ENCODE measurements at places on chromosomes 4 and X.

GRCh38 chr4:121030131-121030530, 42.2 kb downstream of the NDNF start:
- no peak for DNase-seq

GRCh38 chr4:185099940-185100339, 43.1 kb upstream of the SLC25A4 start:
- no peak for DNase-seq

DNA sequence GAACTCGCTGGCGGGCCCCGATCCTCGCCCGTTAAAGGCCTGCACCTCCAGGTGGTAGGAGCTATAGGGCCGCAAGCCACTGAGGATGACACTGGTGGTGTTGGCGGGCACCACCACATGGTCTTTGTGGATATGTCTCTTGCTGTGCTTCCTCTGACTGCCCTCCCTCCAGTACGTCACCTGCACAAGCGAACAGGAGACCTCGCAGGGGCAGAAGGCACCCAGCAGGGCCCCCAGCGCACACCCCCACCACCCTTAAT, 20.7 kb downstream of the L1CAM start:
- no peak for DNase-seq

GRCh38 chr4:40309250-40309774, 25.8 kb upstream of the CHRNA9 start:
- peak; percentile 75 for DNase-seq

GRCh38 chr4:56182356-56182755, 204.9 kb downstream of the AASDH start:
- DNase-seq, result no peak

DNA sequence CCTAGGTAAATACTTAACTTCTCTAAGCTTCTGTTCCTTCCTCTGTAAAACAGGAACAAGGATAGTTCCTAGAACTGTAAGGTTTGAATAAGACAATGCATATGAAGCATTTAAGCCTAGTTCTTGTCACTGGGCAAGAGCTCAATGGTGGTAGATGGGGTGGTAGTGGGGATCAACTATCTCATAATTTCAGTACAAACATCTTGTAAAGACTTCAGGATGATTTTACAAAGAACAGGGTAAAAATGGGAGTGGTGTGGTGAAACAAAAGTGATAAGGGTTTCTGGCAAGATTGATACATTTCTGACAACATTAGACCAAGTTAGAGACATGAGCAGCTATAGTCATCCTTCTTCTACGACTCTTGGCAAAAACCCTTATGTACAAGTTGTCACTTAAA, 137.8 kb downstream of the SCFD2 start:
- DNase-seq, result no peak

DNA sequence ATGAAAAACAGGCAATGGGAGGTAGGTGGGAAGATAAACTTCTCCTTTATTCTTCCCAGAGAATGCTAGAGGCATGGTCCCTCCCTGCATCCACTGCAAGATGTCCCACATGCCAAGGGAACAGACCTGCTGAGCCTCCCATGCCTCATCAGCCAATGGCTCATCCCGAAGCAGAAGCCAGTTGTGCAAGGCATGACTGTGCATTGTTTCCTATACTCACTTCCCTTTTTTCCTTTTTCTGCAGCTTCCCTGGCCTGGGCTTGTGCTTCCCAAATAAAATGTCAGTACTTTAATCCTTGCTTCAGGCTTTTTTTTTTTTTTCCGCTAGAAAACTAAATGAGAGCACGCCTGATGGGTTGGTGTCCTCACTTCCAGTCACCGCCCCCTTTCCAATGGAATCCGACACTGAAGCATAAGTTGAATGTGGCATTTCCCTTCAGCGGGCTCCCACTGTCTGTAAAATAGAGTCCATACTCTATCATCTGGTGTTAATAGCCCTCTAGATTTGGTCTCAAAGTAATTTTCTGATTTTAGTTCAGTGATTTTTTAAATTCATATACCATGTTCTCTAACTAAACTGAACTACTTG, 239.0 kb upstream of the JADE1 start:
- DNase-seq, result no peak

DNA sequence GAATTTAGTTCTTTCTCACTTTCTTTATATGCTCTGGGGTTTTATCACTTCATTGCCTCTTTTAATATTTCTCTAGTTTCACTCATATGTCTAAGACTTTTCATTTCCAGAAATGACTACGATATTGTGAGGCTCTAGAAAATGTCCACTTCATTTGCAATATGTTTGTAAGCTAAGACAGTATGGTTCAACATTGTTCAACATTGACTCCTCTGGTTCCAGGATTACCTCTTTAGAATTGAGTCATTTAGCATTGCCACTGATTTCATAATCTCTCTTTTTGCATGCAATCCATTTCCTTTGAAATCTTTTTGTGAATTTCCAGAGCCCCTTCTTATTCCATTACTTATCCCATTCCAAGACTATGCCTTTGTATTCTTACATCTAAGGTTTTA, 32.3 kb downstream of the BBS12 start:
- DNase-seq, result no peak

DNA sequence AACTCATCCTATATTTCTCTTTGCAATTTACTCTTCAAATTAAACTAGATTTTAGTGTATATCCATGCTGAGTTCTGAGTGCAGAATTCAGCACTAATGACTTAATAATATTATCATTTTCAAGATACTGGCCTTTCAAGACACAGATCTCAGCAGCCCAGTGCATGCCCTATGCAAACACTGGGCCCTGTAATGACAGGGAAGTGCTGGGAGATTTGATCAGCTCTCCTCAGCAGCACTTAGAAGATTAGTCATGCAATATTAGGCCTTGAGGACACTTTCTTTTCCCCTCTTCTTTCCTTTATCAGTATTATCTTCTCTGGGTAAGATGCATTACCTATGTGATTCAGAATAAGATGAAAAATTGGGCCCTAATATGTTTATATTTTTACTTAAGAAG, 207.1 kb downstream of the PPP3CA start:
- DNase-seq, result no peak

GRCh38 chr4:40307627-40308497, 27.3 kb upstream of the CHRNA9 start:
- no peak for DNase-seq

- no peak for DNase-seq
Observed at GRCh38 chr4:47143261-47143660, 111.9 kb downstream of the GABRB1 start.

DNA sequence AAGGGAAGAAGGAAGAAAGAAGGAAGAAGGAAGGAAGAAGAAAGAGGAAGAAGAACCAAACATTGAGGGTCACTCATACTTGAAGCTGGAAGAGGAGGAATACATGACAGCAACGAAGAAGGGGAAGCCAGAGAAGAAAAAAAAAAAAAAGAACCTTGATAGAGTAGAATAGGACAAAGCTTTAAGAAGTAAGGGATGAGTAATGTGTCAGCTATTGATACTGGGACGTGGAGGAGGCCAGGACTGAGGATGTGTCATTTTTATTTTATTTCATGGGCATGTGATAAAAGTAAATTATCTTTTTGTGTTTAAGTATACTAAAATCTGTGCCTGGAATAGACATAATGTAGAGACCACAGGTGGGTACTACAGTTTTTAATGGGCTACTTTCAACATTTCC, 6.4 kb downstream of the EDA2R start:
- DNase-seq, result no peak

- DNase-seq, result no peak
Observed at GRCh38 chr4:54954656-54955388, 170.6 kb downstream of the KDR start.

- DNase-seq, result peak; percentile 76
Observed at GRCh38 chrX:10047133-10047532, 80.0 kb downstream of the CLDN34 start.

GRCh38 chrX:71615056-71615455, 3.3 kb downstream of the CXCR3 start:
- DNase-seq, result no peak

DNA sequence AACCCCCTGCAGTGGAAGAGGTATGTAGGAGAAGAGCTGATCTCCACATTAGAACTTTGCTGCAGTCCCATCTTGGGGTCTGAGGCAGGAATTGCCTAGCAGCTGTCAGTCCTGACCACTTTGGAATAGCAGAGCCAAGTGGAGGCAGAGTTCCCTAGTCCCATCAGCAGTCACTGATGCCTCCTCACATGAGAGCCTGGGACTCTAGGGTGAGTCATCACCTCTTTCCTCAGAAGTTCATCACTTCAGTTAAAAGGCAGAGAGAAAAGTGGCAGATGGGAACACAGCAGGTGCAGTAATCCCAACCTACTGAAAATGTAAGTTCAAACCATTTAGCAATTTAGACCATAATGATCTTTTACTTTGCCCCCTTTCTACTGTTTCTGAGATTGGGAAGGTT, 73.9 kb upstream of the MED14 start:
- DNase-seq, result no peak

DNA sequence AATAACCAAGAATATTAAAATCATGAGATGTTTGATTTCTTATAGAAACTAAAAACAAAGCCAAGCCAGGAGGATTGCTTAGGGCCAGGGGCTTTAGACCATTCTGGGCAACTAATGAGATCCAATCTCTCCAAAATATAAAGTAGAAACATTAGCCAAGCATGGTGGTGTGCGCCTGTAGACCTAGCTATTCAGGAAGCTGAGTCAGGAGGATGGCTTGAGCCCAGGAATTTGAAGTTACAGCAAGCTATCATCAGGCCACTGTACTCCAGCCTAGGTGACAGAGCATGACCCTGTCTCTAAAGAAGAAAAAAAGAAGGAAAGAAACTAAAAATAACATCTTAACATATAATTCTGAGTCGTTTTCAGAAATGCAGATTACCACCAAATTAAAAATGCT, 96.7 kb downstream of the NAF1 start:
- no peak for DNase-seq

- no peak for DNase-seq
Observed at GRCh38 chr4:148239494-148239985, 202.7 kb downstream of the NR3C2 start.

DNA sequence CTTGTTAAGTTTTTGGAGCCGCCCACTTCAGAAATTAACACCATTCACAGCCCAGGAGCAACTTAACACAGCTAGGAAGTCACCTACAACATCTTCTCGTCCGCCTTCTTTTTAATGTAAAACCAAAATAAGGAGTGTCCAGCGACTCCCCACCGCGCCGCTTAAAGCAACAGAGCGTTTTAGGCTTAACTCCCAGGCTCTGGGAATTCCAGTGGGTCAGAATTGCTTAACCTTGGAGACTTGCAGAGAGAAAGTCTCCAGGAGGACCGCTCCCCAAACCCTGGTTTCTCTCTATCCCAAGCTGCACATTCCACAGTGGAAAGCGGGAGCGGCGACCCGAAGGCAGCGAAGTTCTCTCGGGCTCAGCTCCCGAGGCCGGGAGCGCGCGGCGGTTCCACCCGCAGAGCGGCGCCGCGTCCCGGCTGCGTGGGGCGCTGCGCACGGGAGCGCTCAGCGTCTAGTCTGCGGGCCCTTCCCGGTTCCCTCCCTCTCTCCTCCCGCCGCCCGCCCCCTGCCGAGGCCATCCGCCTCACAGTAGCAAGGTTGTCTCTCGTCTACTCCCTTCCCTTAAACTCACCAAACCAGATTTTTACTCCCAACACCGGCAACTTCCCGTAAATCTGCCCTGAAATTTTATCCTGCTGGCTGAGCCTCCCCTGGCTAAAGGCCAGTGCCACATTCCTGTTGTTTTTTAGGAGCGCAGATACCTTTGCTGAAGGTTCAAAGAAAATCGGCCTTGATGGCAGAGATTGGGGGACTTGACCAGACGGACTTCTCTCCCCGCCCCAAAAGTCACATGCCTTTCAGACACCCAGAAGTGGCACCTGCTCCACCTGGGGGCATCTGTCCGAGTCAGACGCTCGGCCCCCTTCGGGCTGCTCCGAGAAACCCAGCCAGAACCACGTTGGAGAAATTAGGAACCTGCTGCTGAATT, at the start of gene RBM47:
Gene RBM47, minus strand, starts transcription at position 464 of the 934 bp plus-strand sequence. CDS start 190,971 bp downstream, outside the sequence.
- DNase-seq, result no peak

DNA sequence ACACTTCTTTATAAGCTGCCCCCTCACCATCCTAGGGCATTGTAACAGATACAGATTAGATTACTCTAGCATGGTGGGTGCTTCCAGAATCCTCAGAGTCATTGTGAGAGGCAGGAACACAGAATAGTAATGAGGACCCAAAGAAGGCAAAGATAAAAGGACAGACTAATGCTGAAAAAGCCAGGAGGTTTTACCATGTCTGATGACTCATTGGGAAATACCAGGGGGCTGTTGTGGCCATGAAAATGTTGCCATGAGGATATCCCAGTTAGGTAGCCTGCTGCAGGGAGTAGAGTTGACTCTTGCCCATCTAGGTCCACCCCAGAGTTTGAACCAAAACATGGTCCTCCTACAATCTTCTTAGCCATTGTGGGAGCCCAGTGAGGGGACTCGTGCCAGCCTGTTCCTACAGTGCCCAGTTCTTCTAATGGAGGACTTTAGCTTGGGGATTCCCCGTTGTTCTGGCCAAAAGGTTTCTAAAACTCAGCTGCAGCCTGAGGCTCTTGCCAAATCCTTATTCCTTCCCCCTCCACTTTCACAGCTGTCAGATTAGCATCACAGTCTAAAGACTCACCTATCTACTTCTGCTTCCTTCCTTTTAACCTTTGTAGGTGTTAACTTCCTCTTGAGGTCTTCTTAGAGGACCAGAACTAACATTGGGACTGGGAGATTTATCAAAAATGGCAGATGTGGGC, 586.0 kb upstream of the AADAT start:
- no peak for DNase-seq

DNA sequence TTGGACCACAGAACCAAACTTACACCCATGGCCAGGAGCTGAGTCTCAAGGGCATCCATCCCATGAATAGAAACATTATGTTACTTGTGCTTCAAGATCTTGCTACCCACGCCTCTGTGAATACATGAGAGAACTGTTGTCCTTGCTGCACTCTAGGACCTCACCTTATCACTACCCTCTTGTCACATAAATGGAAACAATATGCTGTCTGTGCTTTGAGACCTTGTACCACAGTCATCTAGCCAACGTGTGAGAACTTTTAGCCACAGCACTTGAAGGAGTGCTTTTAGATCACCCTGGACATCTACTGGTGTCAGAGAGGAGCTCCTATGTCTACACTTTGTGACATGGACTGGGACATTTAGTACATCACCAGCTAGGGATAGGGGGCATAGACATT, 30.7 kb upstream of the HUWE1 start:
- no peak for DNase-seq

GRCh38 chrX:153941336-153942252, 2.8 kb downstream of the RENBP start:
- peak; percentile 81 for DNase-seq

DNA sequence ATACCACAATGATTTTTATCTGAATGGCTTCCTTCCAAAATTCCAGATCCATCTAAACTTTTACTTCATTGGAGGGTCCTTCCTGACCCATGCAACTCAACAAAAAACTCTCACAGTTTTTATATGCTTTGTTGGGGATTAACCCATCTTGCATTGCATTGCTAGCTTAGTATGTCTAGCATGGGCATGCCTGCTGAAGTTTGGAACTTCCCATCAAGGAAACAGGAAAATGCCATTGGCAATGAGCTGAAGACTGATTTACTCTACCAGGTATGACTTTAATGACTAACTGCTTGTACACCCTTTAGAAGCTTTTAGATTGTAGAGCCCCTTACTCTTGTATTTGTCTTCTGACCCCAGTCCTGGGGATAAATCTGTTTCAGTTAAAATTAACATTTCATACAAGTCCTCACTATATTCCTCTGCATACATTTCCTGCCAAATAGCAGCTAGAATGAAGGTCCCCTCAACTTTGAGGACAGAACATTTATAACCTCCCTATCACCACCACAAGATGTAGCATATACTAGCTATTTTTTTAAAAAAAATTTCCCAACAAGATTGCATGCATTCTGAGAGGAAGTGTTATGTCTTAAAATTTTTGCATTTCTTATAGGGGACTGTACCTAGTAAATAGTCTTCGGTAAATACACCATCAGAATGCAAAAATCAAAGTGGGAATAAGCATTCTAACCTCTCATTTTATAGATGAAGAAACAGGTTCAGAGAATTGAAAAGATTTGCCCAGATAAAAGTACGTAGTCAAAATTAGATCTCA, 52.5 kb upstream of the ATXN3L start:
- DNase-seq, result no peak
